Iris pigment epithelial cell (primary cell): ENCODE measurements at places on chromosomes 2 and 18.
A peak's percentile ranks its signal among the peaks of the same experiment; 100 is the strongest.

GRCh38 chr2:102241616-102242305 lies 54.9 kb downstream of the IL1RL2 start:
- peak; percentile 32 for DNase-seq

GRCh38 chr2:40487602-40488001 lies 35.7 kb upstream of the SLC8A1 start:
- DNase-seq = peak; percentile 17

DNA sequence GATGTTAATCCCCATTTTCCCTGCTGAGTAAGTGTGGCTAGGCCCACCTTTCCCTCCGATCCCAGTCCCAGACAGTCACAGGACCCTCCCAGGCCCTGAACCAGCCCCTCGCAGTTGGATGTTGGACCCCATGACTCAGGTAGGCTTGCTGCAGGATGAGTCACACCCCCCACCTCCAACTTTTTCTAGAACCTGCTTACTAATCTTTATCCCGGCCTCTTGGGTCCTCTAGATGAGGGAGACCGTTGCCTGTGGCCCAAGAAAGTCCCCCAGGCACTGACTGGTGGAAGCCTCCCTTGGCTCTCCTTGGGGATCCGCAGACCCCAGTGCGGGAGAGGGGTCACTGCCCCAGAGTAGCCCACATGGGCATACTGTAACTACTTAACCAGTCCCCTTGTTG lies 98.5 kb downstream of the SMAD7 start:
- DNase-seq = no peak

DNA sequence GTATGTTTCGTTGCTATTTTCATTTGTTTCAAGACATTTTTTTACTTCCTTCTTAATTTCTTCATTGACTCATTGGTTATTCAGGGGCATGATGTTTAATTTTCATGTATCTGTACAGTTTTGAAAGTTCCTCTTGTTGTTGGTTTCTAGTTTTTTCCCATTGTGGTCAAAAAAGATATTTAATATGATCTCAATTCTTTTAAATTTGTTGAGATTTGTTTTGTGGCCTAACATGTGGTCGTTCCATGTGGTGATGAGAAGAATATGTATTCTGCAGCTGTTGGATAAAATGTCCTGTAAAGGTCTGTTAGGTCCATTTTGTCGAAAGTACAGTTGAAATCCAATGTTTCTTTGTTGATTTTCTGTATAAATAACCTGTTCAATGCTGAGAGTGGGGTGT lies 110.3 kb upstream of the MAP4K4 start:
- DNase-seq = no peak

GRCh38 chr2:228657807-228658402 lies 476.4 kb upstream of the SPHKAP start:
- peak; percentile 54 for DNase-seq

GRCh38 chr2:85385746-85386145 lies 24.4 kb downstream of the CAPG start:
- no peak for DNase-seq

DNA sequence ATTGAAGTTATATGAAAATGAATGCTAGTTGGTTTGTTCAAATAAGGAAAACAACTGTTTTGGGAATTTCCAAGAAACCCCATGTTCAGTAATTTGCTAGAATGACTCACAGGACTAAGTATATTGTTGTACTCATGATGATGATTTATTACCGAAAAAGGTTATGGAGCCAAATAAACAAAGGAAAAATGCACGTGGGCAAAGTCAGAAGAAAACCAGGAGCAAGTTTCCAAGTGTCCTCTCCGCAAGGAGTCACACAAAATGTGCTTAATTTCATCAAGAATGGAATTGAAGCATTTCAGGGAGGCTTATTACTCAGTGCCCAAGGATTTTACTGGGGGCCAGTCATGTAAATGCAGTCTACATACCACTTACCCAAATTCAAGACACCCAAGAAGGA lies 1652.4 kb upstream of the TMEFF2 start:
- DNase-seq = peak; percentile 68

GRCh38 chr18:77110400-77110799 lies 22.2 kb downstream of the MBP start:
- DNase-seq = no peak

- DNase-seq = no peak
Observed at GRCh38 chr2:188380280-188380679, 88.6 kb downstream of the GULP1 start.

DNA sequence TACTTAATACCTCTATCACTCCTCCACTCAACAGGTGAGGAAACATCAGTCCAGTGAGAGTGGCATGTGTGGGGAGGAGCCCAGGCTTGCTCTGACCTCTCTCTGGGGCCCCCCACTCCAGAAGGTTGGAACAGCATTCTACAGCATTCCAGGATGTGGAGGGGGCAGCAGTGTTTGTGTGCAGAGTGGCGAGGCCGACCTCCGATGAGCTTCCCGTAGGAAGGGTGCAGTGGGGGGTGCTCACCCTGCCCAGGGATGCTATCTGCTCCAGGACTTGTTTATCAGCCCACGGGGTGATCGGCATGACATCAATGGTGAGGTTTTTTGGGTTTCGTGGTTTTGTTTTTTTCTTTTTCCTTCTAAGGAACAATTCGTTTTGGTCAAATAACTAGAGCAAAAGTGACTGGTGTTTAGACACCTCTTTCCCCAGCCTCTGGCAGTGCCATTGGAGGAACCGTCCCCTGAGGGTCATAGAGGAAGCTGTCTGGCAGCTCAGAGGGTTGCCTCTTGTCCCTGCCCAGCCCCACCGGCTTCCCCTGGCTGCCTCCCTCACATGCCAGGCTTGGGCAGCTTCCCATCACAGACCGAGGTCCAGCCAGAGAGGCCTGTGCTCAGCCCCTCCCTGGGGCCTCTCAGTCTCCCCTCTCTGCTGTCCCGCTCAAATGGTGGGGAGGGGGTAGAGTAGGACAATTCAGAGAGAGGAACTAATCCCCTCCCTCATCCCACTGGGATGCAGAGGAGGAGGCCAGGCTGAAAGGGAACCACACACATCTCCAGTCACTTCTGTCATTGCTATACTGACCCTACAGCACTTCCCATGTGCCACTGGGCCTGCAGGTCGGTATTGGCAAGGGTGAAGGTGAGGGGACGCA lies 96.5 kb downstream of the ZFP36L2 start:
- DNase-seq = peak; percentile 18

DNA sequence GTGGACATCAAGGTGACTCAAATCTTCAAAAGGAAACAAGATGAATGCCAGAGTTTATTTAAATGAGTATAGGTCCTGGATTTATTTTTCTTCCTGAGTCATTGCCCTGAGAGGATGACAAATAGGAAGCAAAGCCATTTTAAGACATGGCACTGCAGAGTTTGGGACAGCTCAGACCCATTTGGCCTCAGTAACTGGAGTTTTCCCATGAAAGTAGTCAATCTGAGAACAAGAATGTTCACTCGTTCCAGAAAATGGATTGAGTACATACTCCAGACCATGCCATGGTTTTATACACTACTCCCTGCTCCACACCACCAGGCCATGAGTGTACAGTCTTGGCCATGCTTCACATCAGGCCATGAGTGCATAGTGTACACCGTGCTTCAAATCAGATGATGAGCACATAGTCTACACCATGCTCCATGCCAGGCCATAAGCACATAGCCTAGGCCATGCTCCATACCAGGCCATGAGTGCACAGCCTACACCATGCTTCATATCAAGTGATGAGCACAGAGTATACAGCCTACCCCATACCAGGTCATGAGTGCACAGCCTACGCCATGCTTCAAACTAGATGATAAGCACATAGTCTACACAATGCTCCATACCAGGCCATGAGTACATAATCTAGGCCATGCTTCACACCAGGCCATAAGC lies 202.4 kb downstream of the FBXO15 start:
- no peak for DNase-seq

DNA sequence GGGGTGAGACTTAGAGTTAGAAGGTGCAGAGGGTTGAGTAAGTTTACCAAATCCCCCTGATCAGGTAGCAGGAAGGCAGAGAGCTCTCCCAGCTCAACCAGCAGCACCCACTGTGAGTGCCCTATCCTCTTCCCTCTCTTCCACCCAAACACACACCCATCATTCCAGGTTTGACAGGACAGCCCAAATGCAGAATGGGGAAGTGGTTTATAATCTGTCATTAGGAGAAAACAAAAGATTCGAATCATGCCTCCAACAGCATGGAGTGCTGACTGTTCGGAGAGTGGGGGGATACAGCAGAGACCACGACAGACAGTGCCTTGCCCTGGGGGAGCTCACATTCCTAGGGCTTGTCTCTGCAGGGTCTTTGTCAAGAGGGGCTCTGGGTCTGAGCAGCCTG lies 11.7 kb downstream of the CXCR2 start:
- no peak for DNase-seq

DNA sequence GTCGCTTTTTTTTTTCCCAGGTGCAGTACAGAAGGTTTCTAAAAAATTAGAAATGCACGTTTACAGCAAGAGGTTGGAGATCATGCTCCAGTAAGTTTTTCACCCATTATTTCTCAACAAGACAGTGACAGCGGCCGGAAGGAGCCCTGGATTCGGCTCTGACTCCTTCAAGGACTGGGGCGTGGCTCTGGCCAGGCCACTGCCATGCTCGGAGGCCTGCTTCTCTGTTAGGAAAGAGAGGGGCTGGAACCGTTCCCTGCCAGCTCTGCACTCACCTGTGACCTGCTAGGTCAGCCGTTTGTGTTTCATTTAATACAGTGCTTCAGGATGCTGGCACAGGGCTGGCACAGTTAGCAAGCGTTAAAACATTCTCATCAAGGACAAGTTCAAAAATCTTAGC lies 6.7 kb upstream of the IAH1 start:
- DNase-seq = no peak

DNA sequence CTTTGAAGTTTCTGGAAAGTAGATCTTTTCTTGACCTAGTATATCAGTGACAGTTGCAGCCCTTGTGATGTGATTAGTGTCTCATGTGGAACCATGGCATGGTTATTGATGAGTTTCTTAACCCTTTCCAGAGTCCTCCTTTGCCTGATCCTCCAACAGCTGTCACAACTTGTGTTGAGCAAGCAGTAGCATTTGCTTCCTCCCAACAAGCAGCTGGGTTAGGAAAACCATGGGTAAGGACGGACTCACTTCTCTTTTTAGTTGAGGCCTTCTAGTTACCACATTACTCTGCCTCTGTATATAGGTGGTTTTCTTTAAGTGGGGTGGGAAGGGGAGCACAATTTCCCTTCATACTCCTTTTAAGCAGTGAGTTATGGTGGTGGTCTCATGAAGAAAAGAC lies 96.3 kb downstream of the XRCC5 start:
- no peak for DNase-seq

- DNase-seq = no peak
Observed at GRCh38 chr18:48398074-48398473, 11.1 kb downstream of the ZBTB7C start.

- DNase-seq = no peak
Observed at GRCh38 chr18:37661061-37661460, 95.5 kb upstream of the CELF4 start.

DNA sequence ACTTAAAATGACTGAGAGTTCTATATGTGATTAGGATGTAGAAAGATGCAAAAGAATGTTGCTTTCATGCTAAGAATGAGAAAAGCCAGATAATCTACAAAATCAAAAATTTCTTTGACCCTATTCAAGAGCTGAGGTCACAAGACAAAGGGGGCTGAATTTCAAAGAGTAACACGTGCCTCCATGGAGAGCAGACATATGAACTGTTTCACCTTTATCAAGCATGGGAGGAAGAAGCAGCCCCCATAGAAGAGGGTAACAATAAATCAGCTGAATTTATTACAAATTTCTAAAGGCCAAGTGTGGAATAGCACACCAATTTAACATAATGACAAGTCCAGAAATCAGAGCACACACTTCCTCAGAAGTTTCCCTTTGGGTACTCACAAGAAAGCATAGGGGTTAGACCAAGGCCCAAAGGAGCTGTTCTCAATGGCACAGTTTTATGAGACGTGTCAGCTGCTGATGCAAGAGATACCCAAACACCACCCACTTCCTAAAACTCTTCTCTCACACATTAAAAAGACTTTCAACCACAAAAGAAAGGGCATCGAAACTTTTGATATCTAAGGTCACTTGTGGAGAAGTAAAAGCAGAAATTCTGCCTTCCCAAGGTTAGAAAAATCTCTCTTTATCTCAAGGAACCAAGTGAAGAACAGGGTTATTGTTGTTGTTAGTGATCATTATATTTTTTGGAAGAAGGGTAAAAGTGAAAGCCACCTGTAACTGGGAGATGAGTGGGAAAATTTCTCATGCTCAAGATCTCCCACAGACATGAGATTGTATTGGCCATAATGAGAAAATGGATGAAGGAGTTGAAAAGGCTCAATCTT lies 950.1 kb downstream of the TRIB2 start:
- DNase-seq = no peak

DNA sequence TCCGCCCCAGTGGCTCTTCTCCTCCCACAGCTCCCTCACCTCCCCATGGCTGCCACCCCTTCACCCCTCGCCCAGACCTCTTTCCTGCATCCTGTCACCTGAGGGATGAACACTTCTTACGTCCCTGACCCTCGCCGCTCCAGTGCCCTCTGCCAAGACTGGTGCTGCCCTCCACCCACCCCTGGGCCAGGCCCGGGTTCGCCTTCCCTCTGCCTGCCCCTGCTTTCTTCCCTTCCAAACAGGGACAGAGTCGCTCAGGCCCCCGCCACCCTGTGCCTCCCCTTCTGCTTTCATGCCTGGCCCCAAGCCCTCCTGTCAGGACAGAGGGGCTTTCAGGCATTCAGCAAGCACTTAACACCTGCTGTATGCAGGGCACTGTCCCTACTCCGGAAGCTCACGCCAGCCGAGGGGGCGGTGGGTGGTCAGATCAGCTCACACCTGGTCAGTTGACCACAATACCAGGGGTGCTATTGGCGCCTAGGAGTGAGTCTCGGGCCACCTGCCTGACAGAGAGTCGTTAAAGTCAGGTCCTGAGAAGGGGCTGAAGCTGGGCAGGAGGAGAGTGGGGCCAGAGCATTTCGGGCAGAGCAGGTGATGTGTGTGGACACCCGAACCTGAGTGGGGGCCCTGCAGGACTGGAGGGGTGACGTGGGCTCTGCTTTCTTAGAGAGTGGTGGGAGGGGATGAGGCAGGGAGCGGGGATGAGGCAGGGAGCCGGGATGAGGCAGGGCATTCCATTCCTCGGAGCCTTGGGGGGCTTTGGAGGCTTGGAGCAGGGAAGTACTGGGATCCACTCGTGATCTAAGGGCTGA lies 26.0 kb upstream of the HPCAL1 start:
- DNase-seq = no peak

DNA sequence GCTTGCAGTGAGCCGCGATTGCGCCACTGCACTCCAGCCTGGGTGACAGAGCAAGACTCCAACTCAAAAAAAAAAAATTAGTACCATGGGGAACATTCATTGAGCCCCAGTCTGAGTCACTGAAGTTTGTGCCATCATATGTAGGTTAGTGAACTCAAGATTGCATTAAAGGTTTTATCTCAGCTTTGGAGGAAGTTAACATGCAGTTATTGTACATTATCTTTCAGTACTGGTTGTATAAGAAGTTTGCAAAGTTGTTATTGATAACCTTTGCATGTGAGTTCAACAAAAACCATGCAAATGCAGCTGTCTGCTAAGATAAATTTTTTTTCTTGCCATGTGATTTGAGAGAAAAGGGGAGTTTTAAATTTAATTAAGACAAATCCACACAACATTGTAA lies 95.7 kb downstream of the MEIS1 start:
- DNase-seq = no peak

- DNase-seq = no peak
Observed at GRCh38 chr2:40592218-40592617, 140.3 kb upstream of the SLC8A1 start.
